Progenitor cell of endocrine pancreas (in vitro differentiated cells): ENCODE measurements at places on chromosomes 3 and 15. TPM values are rescaled to one million over a fixed set of nuclear protein-coding genes. Genes with fewer than 3 reads are reported as not detected.
A peak's percentile ranks its signal among the peaks of the same experiment; 100 is the strongest.

- H3K4me3 ChIP-seq = peak overlapping the region; percentile 46
- H3K27me3 ChIP-seq = no peaks in the 10 kb centered on the region
- no peak for DNase-seq
- peak overlapping the region; percentile 23 for H3K27ac ChIP-seq
- peaks cover 16% of the 10 kb centered on the region for H3K4me1 ChIP-seq
These were observed 23.0 kb downstream of the IGDCC3 start for GRCh38 chr15:65354835-65355172.

GRCh38 chr3:165744025-165744424, 93.2 kb downstream of the BCHE start:
- no peaks in the 10 kb centered on the region for H3K36me3 ChIP-seq
- H3K27ac ChIP-seq = no peak overlapping the region
- H3K4me3 ChIP-seq = no peak overlapping the region
- no peak for DNase-seq

DNA sequence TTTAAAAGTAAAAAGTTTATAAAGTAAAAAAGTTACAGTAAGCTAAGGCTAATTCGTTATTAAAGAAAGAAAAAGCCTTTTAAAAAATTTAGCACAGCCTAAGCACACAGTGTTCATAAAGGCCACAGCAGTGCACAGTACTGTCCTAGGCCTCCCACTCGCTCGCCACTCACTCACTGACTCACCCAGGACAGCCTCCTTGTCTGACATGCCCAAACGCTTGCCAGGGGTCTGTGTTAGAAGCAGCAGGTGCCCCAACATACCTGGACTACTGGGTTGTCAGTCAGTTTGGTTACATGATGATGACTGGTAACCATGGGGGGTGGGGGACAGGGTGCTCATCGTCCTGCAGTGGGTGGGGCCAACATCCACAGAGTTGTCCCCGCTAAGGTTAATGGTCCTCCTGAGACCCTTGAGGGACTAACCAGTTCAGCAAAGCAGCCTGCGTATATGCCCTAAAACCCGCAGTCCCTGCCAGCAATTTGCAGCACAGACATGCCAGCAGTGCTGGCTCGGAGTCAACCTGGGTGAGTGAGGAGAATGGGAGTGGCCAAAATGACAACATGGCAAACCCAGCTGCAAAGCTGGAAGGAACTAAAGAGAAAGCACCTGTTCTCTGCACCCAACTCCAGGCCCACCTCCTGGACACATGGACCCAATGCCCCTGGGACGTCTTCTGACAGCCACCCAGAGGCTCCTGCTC, 49.2 kb downstream of the CYFIP1 start:
- H3K4me1 ChIP-seq = peaks cover 2% of the 10 kb centered on the region
- no peak overlapping the region for H3K27ac ChIP-seq
- no peaks in the 10 kb centered on the region for H3K27me3 ChIP-seq
- H3K36me3 ChIP-seq = peaks cover 29% of the 10 kb centered on the region
- DNase-seq = no peak

DNA sequence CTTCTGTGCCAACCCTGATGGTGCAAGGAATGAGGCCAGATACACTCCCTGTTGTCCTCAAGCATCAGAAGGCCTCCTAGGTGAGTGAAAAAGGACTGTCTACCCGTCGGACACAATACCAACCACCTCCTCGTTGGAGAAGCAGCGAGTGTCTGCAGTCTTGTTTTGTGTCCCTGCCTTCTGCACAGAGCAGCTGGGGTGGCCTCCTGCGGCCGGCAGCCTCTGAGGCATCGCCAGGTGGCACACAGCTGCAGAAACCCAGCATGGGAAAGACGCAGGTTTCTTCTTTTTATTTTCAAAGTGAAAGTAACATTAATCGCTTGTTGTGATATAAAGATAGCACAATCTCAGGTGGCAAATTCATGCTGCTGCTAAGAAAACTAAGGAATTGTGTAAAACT, 509.9 kb downstream of the OCA2 start:
- peaks cover 3% of the 10 kb centered on the region for H3K4me1 ChIP-seq
- no peak overlapping the region for H3K4me3 ChIP-seq
- DNase-seq = no peak
- no peak overlapping the region for H3K27ac ChIP-seq
- H3K27me3 ChIP-seq = peaks cover 28% of the 10 kb centered on the region

GRCh38 chr15:68650901-68651709, 72.3 kb downstream of the CORO2B start:
- no peaks in the 10 kb centered on the region for H3K36me3 ChIP-seq
- H3K4me1 ChIP-seq = no peaks in the 10 kb centered on the region
- H3K27ac ChIP-seq = no peak overlapping the region
- peak; percentile 69 for DNase-seq
- H3K4me3 ChIP-seq = no peak overlapping the region

DNA sequence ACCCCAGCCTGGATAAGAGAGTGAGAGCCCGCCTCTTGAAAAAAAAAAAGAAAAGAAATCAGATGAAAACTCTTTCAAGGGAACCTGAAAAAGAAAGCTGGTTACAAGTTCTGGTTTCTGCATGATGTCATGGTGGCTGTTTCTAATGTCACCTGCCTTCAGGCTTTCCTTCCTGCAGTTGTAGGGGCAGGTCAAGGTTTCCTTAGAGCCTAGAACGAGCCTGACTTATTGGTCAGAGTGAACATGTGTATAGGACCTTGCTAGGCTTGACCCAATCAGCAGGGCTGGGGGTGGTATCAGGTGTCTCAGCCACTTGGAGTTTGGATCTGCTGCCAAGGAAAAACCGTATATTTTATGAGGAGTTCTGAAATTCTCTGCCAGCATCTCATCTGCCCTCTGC, 3.8 kb downstream of the IVD start:
- no peaks in the 10 kb centered on the region for H3K27me3 ChIP-seq
- no peak overlapping the region for H3K4me3 ChIP-seq
- H3K27ac ChIP-seq = no peak overlapping the region
- H3K4me1 ChIP-seq = peaks cover 12% of the 10 kb centered on the region
- peaks cover 16% of the 10 kb centered on the region for H3K36me3 ChIP-seq

GRCh38 chr15:89946681-89947299, 34.0 kb upstream of the ARPIN start:
- DNase-seq = no peak
- no peak overlapping the region for H3K27ac ChIP-seq
- peaks cover 10% of the 10 kb centered on the region for H3K4me1 ChIP-seq
- no peaks in the 10 kb centered on the region for H3K27me3 ChIP-seq
- no peak overlapping the region for H3K4me3 ChIP-seq

- DNase-seq = no peak
- H3K36me3 ChIP-seq = peaks cover 19% of the 10 kb centered on the region
- no peak overlapping the region for H3K4me3 ChIP-seq
- no peaks in the 10 kb centered on the region for H3K4me1 ChIP-seq
- no peak overlapping the region for H3K27ac ChIP-seq
These were observed 15.5 kb downstream of the RABL3 start for GRCh38 chr3:120726791-120727190.

- H3K4me3 ChIP-seq = no peak overlapping the region
- H3K4me1 ChIP-seq = no peaks in the 10 kb centered on the region
- no peak overlapping the region for H3K27ac ChIP-seq
- no peak for DNase-seq
These were observed 7.3 kb upstream of the ISLR2 start for GRCh38 chr15:74123131-74123429.

- peak overlapping the region; percentile 51 for H3K27ac ChIP-seq
- no peaks in the 10 kb centered on the region for H3K36me3 ChIP-seq
- H3K4me3 ChIP-seq = peak overlapping the region; percentile 72
- no peak for DNase-seq
- peaks cover 58% of the 10 kb centered on the region for H3K27me3 ChIP-seq
- H3K4me1 ChIP-seq = peaks cover 46% of the 10 kb centered on the region
These were observed 1.0 kb upstream of the DLL4 start for GRCh38 chr15:40927873-40928806.

GRCh38 chr15:78104566-78105475, 12.5 kb downstream of the SH2D7 start:
- H3K4me1 ChIP-seq = no peaks in the 10 kb centered on the region
- peaks cover 9% of the 10 kb centered on the region for H3K36me3 ChIP-seq
- no peak overlapping the region for H3K27ac ChIP-seq
- no peak for DNase-seq

DNA sequence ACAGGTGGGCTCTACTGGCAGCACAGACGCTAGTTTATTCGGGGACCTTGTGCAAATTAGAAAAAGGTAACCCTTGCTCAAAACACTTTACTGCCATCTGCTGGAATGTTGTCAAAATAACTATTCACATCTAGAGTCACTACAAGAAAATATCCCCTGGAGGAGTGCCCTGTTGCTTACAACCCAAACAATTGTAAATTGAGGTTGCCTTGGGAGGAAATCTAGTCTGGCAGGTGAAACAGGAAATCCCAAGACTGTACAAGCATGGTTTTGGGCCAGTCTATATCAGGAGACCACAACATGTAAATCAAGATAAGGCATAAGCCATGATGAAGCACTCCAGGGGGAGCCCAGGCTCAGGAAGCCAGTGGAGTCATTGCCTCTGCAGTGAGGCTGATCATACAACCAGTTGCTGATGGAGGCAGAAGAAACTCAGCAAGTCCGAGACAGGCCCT, 136.8 kb upstream of the ACP3 start:
- no peak overlapping the region for H3K4me3 ChIP-seq
- H3K27ac ChIP-seq = no peak overlapping the region
- no peaks in the 10 kb centered on the region for H3K36me3 ChIP-seq
- H3K27me3 ChIP-seq = peaks cover 3% of the 10 kb centered on the region

Gene IL20RB
- 0.62 and 1.7 TPM in 2 replicates for total RNA-seq

Gene GUCA1C
- total RNA-seq = not detected in 2 replicates

Gene TRPM7
- 39.8 and 41.0 TPM in 2 replicates for total RNA-seq

Gene CCR3
- not detected in 2 replicates for total RNA-seq
